NCI-H2081 (cell line): ENCODE measurements at places on chromosomes 6 and 20.

DNA sequence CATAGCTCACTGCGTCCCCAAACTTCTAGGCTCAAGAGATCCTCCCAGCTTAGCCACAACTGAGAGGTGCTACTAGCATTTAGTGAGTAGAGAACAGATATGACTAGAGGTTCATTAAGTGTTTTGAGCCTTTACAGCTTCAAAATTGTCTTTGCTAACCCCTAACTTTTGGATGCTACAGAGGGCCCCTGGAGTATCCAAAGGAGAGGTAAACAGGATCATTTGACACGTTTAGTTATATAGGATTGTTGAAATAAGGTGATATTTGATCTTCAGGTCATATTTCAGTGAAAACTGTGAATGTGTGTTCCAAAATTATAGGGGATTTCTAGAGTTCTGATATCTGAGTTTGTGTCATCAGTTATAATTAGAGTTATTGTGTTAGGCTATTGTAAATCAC, 19.2 kb upstream of the HFE start:
- no peak for DNase-seq

GRCh38 chr6:113924312-113924723, 46.6 kb downstream of the HDAC2 start:
- DNase-seq: no peak

DNA sequence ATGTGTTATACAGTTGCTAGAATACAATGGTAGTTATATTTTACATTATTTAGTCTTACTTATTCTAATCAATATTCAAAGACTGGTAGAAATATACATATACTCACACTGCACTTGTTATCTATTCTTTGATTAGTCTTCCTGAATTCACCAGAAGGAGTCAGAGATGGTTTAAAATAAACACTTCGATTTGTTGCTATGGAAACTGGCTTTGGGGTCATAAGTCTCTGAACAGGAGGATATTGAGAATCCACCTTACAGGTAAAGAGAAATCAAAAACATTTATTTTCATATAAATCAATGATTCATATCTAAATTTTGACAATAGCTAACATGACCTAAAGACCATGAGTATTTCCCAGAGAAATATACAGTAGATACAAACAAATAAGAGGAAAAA, 41.6 kb downstream of the NUP153 start:
- DNase-seq: no peak

DNA sequence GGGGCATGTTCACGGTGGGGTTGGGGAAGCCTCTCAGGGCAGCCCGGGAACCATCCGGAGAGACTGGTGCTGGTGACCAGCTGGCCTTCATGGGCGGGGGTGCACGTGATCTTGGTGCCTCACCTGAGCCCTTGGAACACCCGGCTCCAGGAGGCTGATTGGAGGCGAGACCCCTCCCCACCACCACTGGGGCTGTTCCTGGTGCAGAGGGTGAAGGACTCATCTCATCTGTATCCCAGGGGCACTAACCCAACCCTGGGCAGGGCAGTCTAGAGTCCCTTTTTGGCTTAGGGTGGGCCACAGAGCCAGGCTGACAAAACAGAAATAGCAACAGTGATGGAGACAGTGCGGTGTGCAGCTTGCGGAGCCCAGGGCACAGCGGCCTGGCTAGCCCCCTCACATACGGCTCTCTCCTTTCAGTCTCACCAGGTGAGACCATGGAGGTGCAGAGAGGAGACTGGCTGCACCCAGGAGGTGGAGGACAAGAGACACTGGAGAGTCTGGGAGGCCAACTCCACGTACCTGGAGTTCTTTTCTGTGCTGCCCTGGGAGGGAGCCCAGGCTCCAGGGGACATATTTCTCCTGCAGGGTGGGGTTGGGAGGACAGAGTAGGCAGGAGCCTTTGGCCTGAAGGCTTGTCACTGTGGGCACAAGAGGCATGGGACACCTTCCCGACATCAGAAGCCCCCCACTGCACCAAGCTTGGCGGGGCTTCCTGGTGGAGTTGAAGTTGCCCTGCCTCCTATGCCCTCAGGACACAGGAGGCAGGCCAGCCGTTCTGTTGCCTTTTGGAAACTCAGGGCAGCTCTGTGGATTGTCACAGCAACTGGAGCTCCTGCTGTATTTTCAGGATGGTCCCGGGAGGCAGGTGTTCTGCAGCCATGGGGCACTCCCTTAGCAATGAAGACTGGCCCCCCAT, 106.0 kb downstream of the SYCP2 start:
- no peak for DNase-seq

DNA sequence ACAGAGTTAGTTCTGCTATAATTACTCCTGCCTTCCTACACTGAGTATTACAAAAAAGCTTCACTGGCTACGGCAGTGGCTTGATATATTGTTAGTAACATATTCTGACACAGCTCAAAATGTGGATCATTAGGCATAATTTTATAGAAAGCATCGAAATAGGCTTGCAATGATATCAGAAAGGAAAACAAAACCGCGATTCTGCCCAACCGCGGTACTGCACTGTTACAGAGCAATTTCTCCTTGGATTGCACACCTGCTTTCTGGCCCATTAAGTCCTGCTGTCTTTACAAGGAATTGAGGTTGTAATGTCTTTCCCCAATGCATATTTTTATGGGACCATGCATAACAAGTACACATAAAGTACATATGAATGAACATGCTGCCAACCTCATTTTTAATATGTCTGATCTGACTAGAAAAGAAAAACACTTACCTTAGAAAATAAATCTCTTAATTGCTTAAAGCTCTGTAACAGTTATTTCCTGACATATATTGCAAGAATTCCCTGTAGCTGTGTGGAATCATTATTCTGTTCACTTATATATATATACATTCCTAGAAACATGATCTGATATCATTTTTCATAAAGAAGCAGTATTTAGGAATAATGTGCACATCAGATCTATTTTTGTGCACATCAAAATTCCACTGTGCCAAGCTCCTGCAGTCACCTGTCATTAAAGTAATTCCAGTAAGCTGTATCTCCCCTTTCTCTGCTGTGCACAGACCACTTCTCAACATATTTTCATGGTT, 763.9 kb downstream of the HACE1 start:
- peak; percentile 70 for DNase-seq

GRCh38 chr6:39453241-39453640, 130.7 kb upstream of the KCNK16 start:
- no peak for DNase-seq

GRCh38 chr20:50099113-50099512, 13.8 kb downstream of the UBE2V1 start:
- DNase-seq: no peak

DNA sequence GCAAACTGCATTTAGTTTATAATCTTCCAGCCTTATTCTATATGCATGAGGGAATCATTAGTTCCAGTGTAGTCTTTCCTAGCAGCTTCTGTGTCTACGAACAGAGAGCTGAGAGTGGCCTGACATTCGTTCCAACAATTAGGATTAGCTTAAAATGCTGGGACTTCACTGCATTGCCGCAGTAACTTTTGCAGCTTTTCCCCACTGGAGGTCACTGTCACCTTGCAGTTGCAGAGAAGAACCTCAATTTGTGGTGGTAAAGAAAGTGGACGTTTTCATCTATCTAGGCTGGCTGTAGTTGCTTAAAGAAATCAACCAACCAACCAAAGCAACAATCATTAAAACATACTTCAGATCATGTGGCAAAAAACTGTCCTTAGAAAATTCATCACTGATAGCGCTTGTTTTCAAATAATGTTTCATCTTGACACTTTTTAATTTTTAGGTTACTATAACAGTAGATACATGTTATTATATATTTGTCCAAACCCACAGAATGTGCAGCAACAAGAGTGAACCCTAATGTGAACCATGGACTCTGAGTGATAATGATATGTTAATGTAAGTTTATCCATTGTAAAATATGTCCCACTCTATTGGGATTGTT, 12.2 kb downstream of the MYLK4 start:
- peak; percentile 38 for DNase-seq

DNA sequence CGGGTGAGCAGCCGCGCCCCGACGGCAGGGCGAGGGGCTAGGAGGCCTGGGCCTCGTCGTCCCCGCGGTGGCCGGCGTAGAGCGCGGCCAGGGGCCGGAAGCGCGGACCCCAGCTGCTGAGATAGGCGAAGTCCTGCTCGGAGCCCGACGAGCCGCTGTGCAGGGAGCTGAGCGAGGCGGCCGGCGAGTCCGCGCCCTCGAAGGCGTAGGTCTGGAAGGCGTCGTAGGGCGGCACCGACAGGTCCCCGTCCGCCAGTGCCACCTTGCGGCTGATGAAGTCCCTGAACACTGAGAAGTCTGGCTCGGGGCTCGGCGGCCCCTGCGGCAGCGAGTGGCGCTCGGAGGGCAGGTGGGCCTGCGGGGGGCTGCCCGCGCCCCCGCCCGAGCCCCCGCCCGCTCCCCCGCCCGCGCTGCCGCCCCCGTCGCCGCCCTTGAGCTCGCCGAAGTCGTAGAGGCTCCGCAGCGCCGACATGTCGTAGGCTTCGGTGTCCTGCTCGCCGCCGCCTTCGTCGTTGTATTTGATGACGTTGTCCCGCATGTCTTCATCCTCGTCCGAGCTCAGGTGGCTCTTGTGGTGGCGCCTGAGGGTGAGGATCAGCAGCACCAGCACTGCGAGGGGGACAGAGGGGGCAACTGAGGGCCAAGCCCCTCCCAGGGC, 56.5 kb downstream of the CD40 start:
- peak; percentile 41 for DNase-seq

- DNase-seq: no peak
These were observed 196.4 kb upstream of the CCN2 start for GRCh38 chr6:132147530-132148011.

DNA sequence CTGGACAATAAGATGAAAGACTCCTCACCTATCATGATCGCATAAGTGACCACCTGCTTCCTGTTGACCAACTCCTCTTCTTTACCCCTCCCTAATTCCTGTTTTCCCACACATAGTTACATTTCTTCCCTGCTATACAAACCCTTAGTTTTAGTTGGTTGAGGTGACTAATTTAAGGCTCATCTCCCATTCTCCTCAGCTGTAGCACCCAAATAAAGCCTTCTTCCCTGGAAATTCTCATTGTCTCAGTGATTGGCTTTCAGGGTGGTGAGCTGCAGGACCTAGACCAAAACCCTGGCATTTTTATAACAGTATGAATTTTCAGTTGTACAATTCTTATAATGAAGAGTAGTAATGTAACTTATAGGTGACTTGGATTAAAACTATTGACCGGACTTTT, 2.1 kb downstream of the FKBP1C start:
- DNase-seq: no peak

DNA sequence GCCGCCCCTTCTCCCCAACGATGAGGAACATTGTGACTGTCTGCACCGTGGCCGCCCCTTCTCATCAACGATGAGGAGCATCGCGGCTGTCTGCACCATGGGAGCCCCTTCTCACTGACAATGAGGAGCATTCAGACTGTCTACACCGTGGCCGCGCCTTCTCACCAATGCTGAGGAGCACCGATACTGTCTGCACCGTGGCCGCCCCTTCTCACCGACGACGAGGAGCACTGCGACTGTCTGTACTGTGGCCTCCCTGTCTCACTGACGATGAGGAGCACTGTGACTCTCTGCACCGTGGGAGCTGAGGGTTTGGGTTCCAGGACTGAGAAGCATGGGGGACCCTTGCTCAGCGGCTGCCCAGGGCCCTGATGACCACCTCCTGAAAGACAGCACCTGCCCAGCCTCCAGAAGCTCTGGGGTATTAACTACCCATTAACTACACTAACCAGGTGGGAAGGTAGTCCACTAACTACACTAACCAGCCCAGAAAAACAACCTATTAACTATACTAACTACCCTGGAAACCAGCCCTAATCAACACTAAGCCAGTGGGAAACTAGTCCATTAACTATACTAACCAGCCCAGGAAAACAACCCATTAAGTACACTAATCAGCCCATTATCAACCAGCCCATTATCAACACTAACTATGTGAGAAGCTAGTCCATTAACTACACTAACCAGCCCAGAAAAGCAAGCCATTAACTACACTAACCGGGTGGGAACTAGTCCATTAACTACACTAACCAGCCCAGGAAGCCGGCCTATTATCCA, 116.9 kb downstream of the TAF4 start:
- DNase-seq: no peak

DNA sequence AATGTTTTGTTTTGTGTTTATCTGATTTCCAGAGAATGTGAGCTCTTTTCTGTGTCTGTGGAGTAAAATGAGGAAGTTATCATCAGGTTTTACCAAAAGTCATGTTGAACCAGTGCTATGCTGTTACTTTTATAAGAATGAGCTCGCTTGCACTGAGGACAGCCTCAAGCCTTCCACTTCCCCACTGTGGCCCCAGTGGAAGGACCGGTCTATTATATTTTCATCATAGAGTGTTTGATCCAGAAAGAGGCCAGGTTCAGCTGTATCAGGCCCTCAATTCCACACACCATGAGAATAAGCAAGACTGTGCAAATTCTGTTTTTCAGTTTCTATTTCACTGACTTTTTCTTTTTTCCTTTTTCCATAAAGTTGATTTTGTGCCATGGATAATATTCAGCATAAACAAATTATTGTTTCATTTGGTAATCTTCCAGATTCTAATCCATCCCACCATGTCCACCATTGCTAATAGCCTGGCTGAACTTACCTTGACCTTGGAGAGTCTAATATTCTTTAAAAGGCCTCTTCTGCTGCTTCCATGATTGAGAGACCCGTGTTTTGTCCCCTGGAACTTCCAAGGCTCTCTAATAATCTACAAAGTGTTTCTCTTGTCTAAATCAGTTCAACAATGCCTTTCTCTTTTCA, 286.2 kb downstream of the THBS2 start:
- no peak for DNase-seq

DNA sequence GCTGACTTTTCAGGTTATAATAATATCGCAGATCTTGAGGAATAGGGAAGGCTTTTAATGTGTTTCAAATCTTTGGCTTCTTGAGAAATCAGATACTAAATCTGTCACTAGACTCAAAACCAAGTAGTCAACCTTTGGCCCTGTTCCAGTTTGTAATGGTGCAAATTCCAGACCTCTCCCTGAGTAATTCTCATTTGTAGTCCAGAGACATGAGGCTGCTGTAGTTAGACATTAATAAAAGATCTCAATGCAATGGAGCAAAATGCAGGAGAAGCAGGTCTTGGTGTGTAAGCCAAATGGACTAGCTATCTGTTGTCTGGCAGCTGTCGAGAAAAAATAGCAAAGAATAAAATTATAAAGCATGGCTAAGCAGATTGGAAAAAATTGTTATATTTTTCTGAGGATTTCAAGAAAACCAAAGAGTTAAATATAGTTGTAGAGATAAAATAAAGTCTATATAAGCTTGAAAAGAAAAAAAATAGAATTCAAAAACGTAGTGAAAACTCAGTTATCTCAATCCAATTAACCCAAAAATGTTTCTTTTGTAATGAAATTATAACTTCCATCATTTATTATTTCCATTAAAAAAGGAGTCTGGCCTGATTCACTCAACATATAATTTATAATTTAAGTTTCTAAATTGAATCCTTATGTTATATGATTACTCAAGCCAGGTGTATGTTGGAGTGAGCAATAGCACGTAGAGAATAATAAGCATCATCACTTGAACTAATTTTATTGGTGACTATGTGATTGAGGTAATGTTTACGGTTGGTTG, 161.5 kb upstream of the ADGRB3 start:
- DNase-seq: no peak

GRCh38 chr20:31840906-31841816, 4.2 kb downstream of the FOXS1 start:
- DNase-seq: no peak

GRCh38 chr20:24064092-24064491, 75.5 kb upstream of the GGTLC1 start:
- DNase-seq: no peak

GRCh38 chr6:109236115-109237076, 141.1 kb downstream of the CEP57L1 start:
- no peak for DNase-seq
